CD4-positive, alpha-beta T cell treated with Interleukin-6 at 100 ng/mL for 8 hours (primary cell): ENCODE measurements at places on chromosomes 6 and 20.

DNA sequence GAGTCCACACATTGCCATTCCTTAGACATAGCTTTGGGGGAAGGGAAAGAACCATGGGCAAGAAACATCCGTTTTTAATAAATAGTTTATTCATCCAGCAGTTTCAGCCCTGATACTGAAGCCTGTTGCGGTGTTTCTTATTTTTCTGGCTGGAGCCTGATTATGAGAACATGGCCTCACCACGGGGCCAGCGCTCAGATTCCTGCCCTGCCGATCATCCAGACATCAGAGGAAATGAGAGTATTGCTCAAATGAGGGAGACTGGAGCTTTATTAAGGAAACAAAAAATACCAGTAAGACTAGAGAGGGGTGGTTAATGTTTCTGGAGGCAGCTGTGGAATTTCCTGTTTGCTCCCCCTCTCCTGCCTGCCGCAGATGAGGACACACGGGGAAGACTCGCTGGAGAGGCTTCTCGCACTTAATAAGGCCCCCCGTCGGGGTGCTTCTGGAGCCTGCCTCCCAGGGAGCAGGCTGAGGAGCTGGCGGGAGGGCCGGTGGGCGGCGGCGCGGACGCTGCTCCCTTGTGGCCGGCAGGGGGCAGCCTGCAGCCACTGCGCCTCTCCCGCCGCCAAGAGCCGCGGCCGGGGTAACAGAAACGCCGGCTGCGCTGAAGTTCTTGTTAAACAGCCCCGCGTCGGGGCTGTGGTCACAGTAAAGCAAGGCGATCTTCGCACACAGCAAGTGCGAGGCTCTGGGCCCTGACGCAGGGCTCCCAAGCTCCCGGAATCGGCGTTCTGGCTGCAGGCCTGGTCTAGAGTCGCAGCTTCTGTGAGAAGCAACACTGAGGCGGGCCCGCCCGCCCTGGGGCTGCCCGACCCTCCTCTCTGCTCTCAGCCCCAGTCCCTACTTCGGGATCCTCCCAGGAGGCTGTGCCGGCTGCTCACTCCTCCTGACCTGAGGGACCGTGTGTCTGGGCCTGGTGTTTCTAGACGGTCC, 17.5 kb downstream of the LEMD2 start:
- DNase-seq: peak; percentile 45

DNA sequence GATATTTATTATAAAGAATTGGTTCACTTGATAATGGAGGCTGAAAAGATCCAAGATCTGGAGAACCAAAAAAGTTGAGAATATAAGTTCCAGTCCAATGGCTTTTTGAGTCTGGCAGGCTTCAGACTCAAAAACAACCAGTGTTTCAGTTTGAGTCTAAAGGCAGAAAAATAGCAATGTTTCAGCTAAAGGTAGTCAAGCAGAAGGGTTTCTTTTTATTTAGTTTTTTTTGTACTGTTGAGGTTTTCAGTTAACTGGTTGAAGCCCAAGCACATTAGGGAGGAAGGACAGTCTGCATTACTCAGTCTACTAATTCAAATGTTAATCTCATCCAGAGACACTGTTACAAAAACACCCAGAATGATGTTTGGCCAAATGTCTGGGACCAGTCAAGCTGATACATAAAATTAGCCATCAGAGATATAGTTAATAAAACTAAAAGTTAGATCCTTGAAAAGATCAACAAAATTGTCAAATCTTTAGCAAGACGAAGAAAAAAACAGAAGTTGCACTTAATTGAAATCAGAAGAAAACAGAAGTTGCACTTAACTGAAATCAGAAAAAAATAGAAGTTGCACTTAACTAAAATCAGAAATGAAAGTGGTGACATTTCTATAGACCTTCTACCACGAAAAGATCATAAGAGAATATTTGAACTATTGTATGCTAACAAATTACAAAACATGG, 980.3 kb upstream of the FLRT3 start:
- no peak for DNase-seq

DNA sequence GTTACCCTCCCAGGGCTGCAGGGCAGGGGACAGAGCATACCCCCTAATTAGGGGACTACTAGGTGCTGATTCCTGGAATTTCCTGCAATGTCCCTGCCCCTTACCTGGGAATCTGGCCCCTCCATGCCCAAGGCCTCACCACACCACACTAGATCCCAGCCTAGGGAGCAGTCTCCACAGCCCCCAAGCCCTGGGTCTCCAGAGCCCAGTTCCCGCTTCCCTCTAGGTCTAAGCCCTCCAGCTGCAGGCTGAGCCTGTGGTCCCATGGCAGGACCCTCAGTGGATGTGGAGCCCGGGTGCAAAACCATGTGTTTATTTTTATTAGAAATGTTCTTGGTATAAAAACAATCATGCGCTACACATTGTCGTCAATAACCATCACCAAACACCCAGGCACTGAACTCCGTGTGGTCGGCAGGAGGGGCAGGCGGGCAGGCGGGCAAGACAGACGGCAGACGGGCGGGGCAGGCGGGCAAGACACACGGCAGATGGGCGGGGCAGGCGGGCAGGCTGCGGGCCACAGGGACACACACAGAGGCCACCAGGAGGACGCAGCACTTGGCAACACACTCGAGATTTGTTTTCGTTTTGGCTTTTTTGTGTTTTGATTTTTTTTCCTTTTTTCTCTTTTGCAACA, 124.2 kb downstream of the GRM4 start:
- DNase-seq: no peak

GRCh38 chr20:61954276-61955021, 111.2 kb downstream of the TAF4 start:
- DNase-seq: no peak

DNA sequence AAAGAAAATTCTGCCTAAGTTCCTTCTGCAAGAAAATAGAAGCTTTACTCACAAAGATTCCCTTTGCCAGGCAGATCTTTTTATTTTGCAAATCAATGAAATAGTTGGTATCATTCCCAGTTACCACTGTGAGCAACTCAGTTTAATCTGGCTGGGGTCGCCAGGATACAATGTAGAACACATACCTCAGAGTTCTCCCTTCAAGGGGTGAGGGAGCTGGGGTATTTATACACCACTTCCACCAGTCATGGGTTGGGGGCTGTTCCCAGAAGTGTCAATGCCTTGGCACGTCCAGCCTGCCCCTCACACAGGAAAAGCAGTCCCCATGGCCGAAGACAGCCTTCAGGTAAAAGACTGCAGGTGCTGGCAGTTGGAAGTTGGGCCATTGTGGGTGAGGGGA, 86.2 kb downstream of the SLC24A3 start:
- no peak for DNase-seq

GRCh38 chr6:75089151-75089897, 116.5 kb downstream of the COL12A1 start:
- no peak for DNase-seq

- DNase-seq: no peak
These were observed 8.1 kb downstream of the CRISP3 start for GRCh38 chr6:49736017-49736508.

DNA sequence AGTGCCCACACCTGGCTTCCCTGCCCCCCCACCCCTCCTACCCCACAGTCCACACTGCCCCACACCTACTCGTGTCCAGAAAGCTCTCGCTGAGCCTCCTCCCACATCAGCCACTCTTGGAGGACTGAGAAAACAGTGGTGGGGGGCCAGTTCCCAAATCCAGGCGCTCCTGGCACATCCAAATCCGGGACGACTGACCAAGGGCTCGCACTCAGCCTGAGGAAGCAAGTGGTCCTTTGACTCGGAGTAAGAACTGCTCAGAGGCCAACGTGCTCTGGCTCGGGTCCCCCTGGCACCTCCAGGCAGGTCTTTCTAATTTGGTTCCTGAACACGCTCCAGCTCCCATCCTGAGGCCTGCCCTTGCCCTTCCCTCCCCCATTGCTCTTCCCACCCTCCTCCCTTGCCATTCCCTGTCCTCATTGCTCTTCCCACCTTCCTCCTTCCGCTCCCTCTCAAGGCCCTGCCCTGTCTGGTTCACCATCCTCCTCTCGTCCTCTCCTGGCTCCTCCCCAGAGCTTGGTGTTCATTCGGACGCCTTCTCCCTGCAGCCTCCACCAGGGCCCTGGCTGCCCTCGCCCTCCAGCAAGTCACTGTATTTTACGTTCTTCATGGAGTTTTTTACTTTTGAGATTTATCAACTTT, 83.6 kb downstream of the THBS2 start:
- DNase-seq: no peak

- DNase-seq: no peak
These were observed 10.7 kb upstream of the TP53INP2 start for GRCh38 chr20:34693414-34693813.

DNA sequence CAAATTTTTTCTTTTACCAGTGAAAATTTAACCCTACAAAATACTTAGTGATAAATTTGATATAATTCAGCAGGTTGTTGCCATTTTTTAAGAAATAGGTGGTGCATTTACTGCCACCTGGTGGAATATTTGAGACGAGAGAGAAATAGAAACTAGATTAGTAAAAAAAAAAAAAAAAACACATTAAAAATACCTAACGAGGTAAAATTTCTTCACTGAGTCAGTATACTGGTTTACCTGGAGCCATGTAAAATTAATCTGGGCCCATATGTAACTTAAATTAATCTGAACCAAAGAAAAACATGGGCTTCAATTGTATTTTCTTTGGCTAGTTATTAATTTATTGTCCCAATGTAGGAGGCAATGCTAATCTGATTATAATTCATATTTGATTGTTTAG, 520.8 kb downstream of the EPM2A start:
- no peak for DNase-seq

- DNase-seq: no peak
These were observed 83.4 kb downstream of the MAP7 start for GRCh38 chr6:136466777-136467176.

DNA sequence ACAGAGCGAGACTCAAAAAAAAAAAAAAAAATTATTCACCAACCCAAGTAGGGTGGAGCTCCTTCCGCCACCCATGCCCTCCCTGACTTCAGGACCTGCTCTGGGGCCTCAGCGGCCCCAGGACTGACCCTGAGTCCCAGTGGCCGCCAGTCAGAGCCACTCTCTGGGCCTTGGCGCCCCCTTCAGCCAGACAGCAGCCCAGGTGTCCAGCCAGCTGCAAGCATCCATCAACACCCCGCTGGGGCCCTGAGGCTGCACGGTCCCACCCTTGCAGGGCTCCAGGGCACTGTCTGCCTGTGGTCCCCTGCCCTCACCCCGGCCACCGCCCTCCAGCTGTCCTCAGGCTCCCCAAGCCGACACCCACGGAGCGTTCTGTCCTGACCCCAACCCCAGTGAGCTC, 11.4 kb upstream of the KCNQ2 start:
- no peak for DNase-seq

GRCh38 chr20:63553251-63553932, 567 bp upstream of the FNDC11 start:
- peak; percentile 87 for DNase-seq

DNA sequence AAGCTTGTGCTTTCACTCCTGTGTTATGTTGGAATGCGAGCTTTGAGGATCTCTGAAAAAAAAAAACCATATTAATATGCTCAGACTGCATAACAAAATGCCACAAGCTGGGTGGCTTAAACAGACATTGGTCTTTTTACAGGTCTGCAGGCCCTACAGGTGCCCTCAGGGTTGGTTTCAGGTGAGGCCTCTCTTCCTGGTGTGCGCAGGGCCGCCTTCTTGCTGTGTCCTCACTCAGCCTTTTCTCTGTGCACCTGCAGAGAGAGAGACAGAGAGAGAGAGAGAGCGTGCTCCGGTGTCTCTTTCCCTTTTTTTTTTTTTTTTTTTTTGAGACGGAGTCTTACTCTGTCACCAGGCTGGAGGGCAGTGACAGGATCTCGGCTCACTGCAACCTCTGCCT, 114.1 kb upstream of the SNX9 start:
- DNase-seq: no peak

- DNase-seq: no peak
These were observed 23.8 kb downstream of the HLA-DOB start for GRCh38 chr6:32792901-32793435.
